Hindlimb muscle (tissue), 1 donor: ENCODE measurements at places on chromosomes 3 and 15.

GRCh38 chr3:182970811-182971418, 9.4 kb downstream of the DCUN1D1 start:
- DNase-seq = no peak

DNA sequence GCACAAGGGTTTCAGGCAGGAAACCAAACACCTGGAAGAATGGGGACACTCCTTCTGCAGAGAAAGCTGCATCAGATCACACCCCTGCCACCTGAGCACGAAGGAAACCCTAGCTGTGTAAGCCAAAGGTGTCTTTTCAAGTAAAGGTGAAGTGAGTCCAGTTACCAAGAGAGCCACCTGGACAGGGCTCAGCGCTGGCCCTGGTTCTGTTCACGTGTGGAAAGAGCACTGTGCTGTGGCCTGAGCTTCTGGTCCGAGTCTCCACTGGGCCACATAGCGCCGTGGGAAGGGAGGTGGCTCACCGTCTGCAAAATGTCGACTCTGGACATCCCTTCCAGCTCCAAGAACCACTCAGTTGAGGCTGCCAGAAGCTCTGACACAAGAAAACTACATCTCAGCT, 151.1 kb downstream of the ADAMTS17 start:
- no peak for DNase-seq

- no peak for DNase-seq
Observed at GRCh38 chr3:53618936-53619335, 124.5 kb downstream of the CACNA1D start.

GRCh38 chr3:13934315-13934714, 54.4 kb upstream of the WNT7A start:
- no peak for DNase-seq

GRCh38 chr3:12246497-12247163, 42.2 kb upstream of the PPARG start:
- DNase-seq = no peak

DNA sequence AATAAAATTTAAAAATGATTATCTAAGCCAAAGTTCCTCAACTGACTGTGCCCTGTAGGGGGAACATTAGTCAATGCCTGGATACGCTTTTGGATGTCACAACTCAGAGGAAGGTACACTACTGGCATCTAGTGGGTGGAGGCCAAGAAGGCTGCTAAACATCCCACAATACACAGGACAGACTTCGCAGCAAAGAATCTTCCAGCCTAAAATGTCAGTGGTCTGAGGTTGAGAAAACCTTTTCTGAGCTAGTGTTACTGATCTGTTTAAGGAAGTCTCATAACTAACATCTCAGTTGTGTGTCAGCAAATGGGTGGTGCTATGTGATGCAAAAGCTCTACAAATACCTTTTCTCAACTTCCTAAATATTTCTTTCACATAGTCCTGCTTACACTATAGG, 20.9 kb upstream of the LDHAL6B start:
- DNase-seq = no peak

DNA sequence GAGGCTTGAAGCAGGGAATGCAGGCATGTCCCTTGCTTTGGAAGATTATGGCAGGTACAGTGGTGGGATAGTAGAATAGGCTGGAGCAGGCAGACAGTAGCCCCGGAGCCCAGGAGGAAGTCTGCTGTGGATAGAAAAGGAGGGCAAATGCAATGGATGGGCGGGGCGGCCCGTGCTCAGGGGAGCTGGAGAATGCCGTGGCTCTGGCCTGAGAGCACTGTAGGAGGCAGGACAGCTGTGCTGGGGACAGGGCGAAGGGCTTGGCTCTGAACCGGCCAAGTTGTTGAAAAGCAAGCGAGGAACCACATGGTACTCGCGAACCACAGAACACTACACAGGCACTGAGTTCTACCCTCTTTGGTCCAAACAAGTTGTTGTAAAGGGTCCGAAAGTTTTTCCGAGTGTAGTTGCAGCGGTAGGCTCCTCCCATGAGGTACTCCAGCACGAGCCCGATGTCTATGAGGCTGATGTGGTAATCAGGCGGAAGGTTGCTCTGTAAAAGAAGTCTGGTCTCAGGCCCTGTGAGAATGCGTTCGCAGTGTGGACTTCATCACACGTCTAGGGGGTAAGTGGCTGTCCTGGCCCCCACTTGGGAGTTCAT, 54.7 kb downstream of the TRPM1 start:
- no peak for DNase-seq

DNA sequence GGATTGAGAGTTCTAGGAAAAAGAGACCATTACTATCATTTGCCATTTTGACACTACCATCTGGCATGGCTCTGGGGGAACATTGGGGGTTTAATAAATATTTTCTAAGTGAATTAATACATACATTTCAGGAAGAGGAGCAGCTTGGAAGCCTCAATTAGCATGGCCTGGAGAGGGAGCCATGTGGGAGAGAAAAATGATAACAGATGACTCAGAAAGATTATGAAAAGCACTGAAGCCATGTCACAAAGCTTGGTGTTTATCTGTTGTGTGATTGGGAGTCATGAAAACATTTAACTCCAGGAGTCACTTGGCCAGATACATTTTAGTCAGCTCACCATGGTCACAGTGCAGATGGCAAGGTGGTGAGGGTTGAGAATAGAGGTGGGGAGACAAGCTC, 121.0 kb downstream of the SSR3 start:
- no peak for DNase-seq

DNA sequence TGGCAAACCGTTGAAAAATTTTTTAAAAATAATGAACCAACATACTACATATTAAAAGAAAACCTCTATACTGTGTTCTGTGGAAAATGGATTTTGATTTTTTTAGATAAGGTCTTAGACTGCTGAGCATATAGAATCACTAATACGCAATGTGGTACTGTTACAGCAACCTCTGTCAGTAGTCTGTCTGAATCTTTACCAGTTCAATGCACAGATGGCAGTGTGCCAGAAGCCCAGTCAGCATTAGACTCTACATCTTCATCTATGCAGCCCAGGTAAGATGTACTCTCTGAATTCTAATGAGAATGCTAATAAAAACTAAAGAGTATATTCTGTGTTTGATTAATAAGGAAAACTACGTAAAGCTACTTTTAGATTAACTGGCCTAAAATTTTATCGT, 31.3 kb upstream of the FAH start:
- DNase-seq = no peak
